ENCODE measurements at places on chromosomes 11 and 22.

- no peak overlapping the region for H3K4me3 ChIP-seq
- H3K36me3 ChIP-seq: no peaks in the 10 kb centered on the region
Measured at GRCh38 chr11:98565311-98565710, 455.4 kb upstream of the CNTN5 start.

- no peak for DNase-seq
- no peaks in the 10 kb centered on the region for H3K27me3 ChIP-seq
- no peak overlapping the region for H3K4me3 ChIP-seq
- H3K27ac ChIP-seq: no peak overlapping the region
Measured at GRCh38 chr22:48955351-48956311, 872.0 kb downstream of the BRD1 start.

- no peak overlapping the region for H3K4me3 ChIP-seq
- no peaks in the 10 kb centered on the region for H3K36me3 ChIP-seq
Measured at GRCh38 chr22:39663751-39664150, 93.2 kb downstream of the CACNA1I start.

- no peak overlapping the region for H3K4me3 ChIP-seq
- H3K36me3 ChIP-seq: no peaks in the 10 kb centered on the region
- no peaks in the 10 kb centered on the region for H3K27me3 ChIP-seq
- no peak for DNase-seq
Measured at GRCh38 chr11:68196219-68196618, 16.9 kb downstream of the KMT5B start.

GRCh38 chr11:98545544-98546175, 475.1 kb upstream of the CNTN5 start:
- H3K27ac ChIP-seq: no peak overlapping the region
- no peaks in the 10 kb centered on the region for H3K27me3 ChIP-seq
- H3K36me3 ChIP-seq: no peaks in the 10 kb centered on the region
- no peak overlapping the region for H3K4me3 ChIP-seq

DNA sequence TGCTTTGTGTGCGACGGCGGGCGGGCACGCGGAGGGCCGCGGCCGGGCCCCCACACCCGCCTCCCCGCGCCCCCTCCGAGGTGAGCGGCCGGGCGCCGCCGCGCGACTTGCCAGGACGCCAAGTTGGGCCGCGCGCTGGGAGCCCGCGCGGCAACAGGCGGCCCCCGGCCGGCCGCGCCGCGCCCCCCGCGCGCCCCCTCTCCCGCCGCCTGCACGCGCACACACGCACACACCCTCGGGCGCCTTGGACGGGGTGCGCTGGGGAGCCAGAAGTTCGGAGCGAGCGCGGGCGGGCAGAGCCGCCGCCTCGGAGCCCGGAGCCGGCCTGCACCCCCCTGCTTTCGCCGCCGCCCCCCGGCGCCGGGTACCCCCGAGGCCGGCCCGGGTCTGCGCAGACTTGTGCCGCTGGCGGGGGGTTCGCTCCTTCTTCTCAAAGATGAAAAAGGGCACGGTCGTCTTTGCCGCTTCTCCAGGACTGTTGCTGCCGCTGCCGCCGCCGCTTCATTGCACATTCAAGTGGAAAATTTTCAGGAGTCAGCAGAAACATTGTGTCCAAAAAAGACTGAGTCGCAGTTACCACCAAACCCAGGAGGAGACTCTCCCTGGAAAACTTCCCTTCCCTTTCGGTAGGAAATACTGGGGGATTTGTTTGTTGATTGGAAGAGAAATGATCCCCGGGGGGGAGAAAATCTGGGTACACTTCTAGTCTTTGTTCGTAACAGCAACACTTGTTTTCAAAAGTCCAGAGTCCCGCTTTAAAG, 895 bp downstream of the TEAD1 start:
- H3K4me3 ChIP-seq: peak overlapping the region; percentile 99
- H3K36me3 ChIP-seq: no peaks in the 10 kb centered on the region
- peak; percentile 59 for DNase-seq
- H3K4me1 ChIP-seq: no peaks in the 10 kb centered on the region
- peak overlapping the region; percentile 88 for H3K27ac ChIP-seq

DNA sequence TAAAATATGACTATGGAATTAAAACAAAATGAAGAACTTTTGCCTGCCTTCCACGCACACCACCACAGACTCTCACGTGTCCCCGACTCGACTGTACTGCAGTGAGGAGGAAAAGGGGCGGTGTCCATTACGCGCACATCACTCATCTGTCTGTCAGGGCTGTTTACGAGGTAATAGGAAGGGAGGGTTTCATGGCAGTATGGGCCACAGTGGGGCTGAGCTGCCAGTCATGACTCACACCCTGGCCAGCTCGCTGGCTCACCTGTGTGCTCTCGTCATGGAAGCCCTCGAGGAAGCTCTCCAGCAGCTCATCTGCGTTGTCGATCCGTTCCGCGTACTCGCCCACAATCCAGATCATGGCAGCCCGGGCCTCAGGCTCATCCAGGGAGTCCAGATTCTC, 33.5 kb upstream of the RASL10A start:
- no peak for DNase-seq
- peaks cover 19% of the 10 kb centered on the region for H3K36me3 ChIP-seq
- no peaks in the 10 kb centered on the region for H3K27me3 ChIP-seq

DNA sequence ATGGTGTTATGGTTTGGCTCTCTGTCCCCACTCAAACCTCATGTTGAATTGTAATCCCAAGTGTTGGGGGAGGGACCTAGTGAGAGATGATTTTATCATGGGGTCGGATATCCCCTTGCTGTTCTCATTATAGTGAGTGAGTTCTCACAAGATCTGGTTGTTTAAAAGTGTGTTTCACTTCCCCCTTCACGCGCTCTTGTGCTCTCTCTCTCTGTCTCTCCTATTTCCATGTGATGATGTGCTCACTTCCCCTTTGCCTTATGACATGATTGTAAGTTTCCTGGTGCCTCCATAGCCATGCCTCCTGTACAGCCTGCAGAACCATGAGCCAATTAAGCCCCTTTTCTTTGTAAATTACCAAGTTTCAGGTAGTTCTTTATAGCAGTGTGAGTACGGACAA, 765.1 kb downstream of the KCNA4 start:
- H3K27ac ChIP-seq: no peak overlapping the region
- H3K36me3 ChIP-seq: no peaks in the 10 kb centered on the region
- no peak for DNase-seq
- no peaks in the 10 kb centered on the region for H3K27me3 ChIP-seq
- no peak overlapping the region for H3K4me3 ChIP-seq

- H3K4me1 ChIP-seq: peaks cover under 1% of the 10 kb centered on the region
- H3K27ac ChIP-seq: no peak overlapping the region
- DNase-seq: no peak
Measured at GRCh38 chr11:87144252-87144651, 106.5 kb downstream of the TMEM135 start.

- H3K27me3 ChIP-seq: no peaks in the 10 kb centered on the region
- H3K36me3 ChIP-seq: no peaks in the 10 kb centered on the region
- H3K27ac ChIP-seq: no peak overlapping the region
- DNase-seq: no peak
- H3K4me1 ChIP-seq: peaks cover 8% of the 10 kb centered on the region
- H3K4me3 ChIP-seq: no peak overlapping the region
Measured at GRCh38 chr11:66112601-66113499, 42.8 kb downstream of the PACS1 start.

DNA sequence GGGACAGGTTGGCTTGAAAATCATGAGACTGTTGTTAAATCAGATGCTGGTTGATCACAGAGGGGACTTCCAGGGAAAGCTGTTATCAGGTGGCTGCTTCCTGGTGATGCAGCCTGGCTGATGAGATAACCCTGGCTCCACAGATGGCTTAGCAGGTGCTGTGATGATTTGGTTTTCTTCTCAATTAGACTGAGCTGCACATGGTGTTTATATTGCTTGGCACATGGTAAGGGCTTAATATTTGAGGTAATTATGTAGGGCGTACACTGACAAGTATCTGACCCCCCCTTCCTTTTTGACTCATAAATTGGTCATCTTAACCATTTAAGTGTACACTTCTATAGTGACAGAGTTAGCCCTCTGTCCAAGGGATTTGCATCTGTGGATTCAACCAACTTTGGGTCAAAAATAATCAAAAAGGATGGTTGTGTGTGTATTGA, 7.0 kb downstream of the RPS3 start:
- no peak overlapping the region for H3K27ac ChIP-seq
- H3K4me1 ChIP-seq: no peaks in the 10 kb centered on the region
- H3K36me3 ChIP-seq: peaks cover 2% of the 10 kb centered on the region
- H3K27me3 ChIP-seq: no peaks in the 10 kb centered on the region

- no peaks in the 10 kb centered on the region for H3K36me3 ChIP-seq
- no peaks in the 10 kb centered on the region for H3K27me3 ChIP-seq
- DNase-seq: peak; percentile 76
- no peaks in the 10 kb centered on the region for H3K4me1 ChIP-seq
- H3K27ac ChIP-seq: no peak overlapping the region
- H3K4me3 ChIP-seq: no peak overlapping the region
Measured at GRCh38 chr11:8258289-8258688, 5.4 kb downstream of the LMO1 start.

GRCh38 chr11:110134110-110134509, 40.9 kb downstream of the ZC3H12C start:
- H3K27ac ChIP-seq: no peak overlapping the region
- no peak for DNase-seq
- no peaks in the 10 kb centered on the region for H3K27me3 ChIP-seq
- no peak overlapping the region for H3K4me3 ChIP-seq
- no peaks in the 10 kb centered on the region for H3K36me3 ChIP-seq

DNA sequence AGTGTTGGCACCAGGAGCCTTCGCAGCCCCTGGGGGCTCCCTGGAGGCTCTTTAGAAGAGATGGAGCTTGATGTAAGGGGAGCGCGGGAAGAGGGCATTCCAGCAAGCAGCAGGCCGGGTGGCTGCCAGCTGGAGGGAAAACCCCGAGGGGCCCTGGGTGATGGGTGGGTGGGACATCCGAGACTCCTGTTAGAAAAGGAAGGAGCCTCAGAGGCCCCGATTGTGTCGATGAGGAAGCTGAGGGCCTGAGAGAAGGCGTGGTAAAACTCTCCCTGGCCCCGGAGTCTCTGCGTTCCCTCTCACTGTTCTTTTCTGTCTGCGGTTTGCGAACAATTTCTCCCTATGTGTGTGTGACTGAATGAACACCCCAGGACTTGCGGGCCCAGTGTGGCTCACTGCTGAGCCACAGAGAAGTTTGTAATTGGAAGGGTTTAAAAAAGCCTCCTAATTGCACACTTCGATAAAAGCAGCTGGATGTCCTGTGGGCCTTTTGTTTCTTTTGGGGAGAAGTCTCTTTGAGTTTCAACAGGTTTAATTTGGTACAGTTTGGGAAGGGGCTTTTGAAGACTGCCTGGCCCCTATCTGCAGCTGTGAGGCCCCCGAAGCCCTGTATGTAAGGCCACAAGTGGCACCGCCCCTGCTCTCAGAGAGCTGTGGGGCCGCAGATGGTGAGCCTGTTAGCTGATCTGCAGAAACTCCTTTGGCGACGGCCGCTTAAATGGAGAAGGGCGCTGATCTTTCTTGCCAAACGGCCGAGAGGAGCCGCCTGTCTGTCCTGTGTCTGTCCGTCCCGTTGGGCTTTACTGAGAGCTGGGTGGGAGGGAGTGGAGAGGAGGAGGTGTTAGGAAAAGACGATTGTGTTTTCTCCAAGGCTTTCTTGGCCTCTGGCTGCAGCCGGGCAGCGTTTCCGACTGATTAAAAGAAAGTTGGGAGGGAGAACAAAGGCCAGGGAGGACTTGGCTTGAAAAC, 2.0 kb downstream of the FBLN1 start:
- H3K36me3 ChIP-seq: no peaks in the 10 kb centered on the region
- H3K27ac ChIP-seq: peak overlapping the region; percentile 14
- H3K4me3 ChIP-seq: no peak overlapping the region

GRCh38 chr11:67304511-67305113, 1.3 kb downstream of the SSH3 start:
- no peak overlapping the region for H3K27ac ChIP-seq
- DNase-seq: peak; percentile 69
- no peaks in the 10 kb centered on the region for H3K27me3 ChIP-seq

- H3K4me3 ChIP-seq: no peak overlapping the region
- no peaks in the 10 kb centered on the region for H3K27me3 ChIP-seq
- H3K4me1 ChIP-seq: no peaks in the 10 kb centered on the region
- DNase-seq: no peak
Measured at GRCh38 chr11:111115890-111116289, 129.6 kb upstream of the POU2AF2 start.
